ENCODE measurements at places on chromosomes 6 and 20. TPM values are rescaled to one million over a fixed set of nuclear protein-coding genes. Genes with fewer than 3 reads are reported as not detected.

DNA sequence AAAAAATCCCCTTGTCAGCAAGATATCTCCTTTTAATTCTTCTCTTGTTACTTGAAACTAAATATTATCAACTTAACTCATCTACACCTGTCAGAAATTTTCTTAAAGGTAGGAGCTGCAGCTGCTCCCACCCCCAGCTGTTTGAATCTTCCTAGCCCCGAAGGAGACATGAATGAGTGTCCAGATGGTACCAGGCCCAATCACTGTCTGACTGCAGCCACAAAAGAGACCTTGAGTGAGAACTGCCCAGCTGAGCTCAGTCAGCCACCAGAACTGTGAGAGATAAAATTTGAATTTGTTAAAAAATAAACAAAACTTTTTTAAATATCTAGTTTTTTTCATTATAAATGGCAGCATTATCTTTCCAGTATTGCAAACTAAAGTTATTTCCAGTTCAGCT lies 84.7 kb downstream of the PRSS35 start:
- no peaks in the 10 kb centered on the region for H3K4me1 ChIP-seq
- no peaks in the 10 kb centered on the region for H3K36me3 ChIP-seq
- no peak overlapping the region for H3K27ac ChIP-seq

DNA sequence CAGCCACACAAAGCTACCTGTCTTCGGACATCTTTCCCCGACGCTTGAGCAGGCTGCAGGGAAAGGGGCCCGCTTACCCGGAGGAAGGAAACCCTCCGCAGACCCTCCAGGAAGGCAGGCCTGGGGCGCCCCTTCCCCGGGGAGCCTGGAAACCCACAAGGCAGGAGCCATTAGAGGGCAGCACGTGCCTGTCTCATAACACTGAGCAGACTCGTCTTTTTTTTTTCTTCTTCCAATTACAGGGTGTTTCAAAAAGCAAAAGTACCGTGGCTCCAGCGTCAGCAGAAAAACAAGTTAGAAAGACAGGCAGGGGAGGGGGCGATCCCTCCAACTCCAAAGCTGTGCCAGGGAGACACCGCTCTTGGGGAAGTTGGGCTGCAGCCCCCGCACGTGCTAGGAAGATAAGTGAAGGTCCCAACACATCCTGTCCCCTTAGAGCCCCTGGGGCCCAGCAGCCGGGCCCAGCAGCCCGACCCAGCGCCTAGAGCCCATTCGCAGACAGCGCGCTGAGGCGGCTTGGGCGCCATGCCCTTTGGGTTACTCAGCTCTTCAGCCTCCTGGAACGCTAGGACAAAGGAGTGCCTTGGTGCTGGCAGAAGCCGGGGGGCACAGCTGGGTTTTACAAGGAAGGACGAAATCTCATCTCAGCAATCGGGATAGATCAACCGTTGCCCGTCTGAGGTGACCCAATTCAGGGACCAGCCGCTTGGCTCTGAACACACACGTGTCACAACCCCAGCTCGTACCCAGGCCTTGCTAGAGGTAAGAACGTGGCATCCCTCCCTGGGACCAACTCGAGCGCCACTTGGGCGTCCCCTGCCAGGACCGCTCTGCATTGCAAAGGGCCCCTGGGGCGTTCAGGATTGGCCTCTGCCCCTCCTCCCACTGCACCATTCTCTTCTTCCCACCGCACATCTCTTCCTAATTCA lies 136.3 kb downstream of the LY86 start:
- DNase-seq: no peak
- peaks cover 58% of the 10 kb centered on the region for H3K4me1 ChIP-seq
- H3K27me3 ChIP-seq: no peaks in the 10 kb centered on the region
- H3K36me3 ChIP-seq: no peaks in the 10 kb centered on the region

The RGL2 gene
- total RNA-seq: 54.9 TPM

- H3K4me3 ChIP-seq: no peak overlapping the region
- H3K4me1 ChIP-seq: no peaks in the 10 kb centered on the region
- DNase-seq: no peak
Observed at GRCh38 chr6:40992746-40993145, 46.3 kb downstream of the UNC5CL start.

- no peaks in the 10 kb centered on the region for H3K36me3 ChIP-seq
- H3K27ac ChIP-seq: peak overlapping the region; percentile 50
- H3K4me3 ChIP-seq: no peak overlapping the region
Observed at GRCh38 chr20:53935344-53936084, 134.9 kb downstream of the BCAS1 start.

DNA sequence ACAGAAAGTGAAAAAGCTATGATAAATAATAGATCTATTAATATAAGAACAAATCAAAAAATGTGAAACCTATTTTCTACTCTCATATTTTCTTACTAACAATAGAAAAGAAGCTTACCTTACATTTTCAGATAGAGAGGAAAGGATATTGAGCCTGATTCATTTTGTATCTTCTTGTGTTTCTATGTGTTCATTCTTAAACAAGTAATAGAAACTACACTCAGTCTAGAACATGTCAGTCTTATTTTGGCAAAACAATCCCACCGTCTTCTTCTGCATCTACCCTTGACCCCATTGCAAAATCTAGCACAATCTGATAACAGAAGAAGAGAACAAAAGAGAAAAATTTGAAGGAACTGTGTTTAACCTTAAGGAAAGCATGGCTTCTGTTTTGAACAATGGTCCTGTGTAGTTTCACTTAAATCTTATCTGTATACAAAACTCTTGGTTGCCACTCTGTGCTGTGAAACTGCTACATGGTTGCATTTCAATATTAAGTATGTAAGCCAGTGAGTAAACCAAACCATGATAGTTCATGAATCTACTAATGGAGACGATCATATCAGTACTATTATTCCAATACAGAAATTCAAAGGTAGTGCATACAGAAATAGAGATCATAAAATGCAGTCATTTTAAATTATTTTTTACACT lies 69.5 kb upstream of the LGSN start:
- no peaks in the 10 kb centered on the region for H3K4me1 ChIP-seq
- no peaks in the 10 kb centered on the region for H3K27me3 ChIP-seq
- no peaks in the 10 kb centered on the region for H3K36me3 ChIP-seq
- no peak overlapping the region for H3K27ac ChIP-seq

DNA sequence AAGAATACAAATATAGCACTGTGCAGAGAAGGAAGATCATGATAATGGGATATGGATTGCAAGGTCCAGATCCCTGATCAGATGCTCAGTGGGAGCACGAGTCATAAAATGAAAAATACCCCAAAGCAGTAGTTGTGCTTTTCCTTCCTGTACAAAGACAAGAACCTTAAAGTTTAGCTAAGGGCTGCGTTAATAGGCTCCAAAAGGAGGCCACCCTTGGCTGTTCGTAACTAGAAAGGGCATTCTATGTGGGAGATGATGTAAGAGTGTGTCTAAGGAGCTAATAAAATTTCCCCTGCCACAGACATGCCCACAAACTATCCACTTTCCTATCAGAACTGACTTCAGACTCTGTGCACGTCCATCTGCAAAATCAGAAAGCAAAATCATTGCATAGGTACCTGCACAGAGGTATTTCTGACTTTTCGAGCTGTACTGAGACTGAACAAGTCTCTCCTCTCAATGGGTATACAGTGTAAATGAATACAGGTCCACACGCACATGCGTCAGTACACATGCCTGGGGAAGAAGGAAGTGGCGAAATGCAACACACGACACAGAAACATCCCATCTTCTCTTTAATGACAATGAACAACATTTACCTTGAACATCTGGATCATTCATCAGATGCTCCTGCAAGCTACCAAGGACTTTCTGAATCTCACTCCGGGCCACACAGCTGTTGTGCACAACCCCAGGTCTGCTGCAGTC lies 16.9 kb upstream of the ANKRD60 start:
- no peaks in the 10 kb centered on the region for H3K4me1 ChIP-seq
- H3K27ac ChIP-seq: no peak overlapping the region
- H3K4me3 ChIP-seq: no peak overlapping the region
- H3K27me3 ChIP-seq: no peaks in the 10 kb centered on the region
- H3K36me3 ChIP-seq: peaks cover 12% of the 10 kb centered on the region
- DNase-seq: no peak

GRCh38 chr6:110114004-110114403 lies 65.5 kb downstream of the WASF1 start:
- no peak overlapping the region for H3K4me3 ChIP-seq
- no peaks in the 10 kb centered on the region for H3K27me3 ChIP-seq
- no peak for DNase-seq
- H3K36me3 ChIP-seq: no peaks in the 10 kb centered on the region
- no peaks in the 10 kb centered on the region for H3K4me1 ChIP-seq

The UTRN gene
- 148 TPM for total RNA-seq

GRCh38 chr20:36646678-36647077 lies 682 bp upstream of the SLA2 start:
- H3K4me3 ChIP-seq: no peak overlapping the region
- DNase-seq: no peak
- H3K27ac ChIP-seq: no peak overlapping the region
- H3K27me3 ChIP-seq: no peaks in the 10 kb centered on the region
- H3K4me1 ChIP-seq: no peaks in the 10 kb centered on the region

GRCh38 chr6:159945801-159946392 lies 23.0 kb upstream of the IGF2R start:
- H3K27me3 ChIP-seq: no peaks in the 10 kb centered on the region
- H3K27ac ChIP-seq: no peak overlapping the region
- H3K4me3 ChIP-seq: no peak overlapping the region
- DNase-seq: no peak

GRCh38 chr6:53803081-53803860 lies 8.5 kb downstream of the LRRC1 start:
- peaks cover 33% of the 10 kb centered on the region for H3K4me1 ChIP-seq
- no peaks in the 10 kb centered on the region for H3K36me3 ChIP-seq
- H3K27me3 ChIP-seq: no peaks in the 10 kb centered on the region
- no peak overlapping the region for H3K4me3 ChIP-seq
- no peak overlapping the region for H3K27ac ChIP-seq
- DNase-seq: no peak

- DNase-seq: no peak
- no peaks in the 10 kb centered on the region for H3K4me1 ChIP-seq
- H3K36me3 ChIP-seq: no peaks in the 10 kb centered on the region
Observed at GRCh38 chr6:128363020-128363813, 157.2 kb downstream of the PTPRK start.

DNA sequence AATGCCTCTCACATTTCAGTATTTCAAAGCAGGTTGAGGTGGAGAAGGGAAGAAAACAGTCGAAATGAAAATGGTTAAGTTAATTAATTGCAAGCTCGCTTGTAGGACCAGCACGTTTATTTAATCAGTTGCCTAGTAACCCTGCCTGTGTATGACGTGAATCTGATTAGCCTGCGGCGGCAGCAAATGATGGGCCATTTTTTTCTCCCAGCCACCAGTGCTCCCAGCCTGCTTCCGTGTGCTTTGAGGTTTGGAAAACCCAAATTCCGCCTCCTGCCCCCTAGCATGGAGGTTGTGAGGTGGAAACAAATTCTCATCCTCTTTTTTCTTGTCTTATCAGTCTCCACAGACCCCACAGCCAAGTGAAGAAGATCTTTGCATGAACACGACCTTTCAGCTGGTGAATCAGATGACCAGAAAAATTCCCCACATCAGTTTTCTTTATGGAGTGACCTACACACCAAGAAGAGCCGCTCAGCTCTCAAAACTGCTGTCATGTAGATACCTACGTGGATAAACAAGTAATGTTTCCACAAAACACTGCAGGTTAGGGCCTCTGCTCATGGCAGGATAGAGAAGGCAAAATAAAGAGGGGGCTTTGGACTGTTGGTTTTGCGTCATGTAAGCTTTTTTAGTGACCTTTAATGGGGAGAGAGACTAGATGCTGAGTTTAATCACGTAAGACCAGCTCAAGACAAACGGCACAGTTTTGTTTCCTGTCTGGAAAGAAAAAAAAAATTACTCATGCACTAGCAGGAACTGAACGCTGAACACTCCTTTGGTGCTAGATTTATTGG lies 572.9 kb upstream of the NOX3 start:
- no peaks in the 10 kb centered on the region for H3K27me3 ChIP-seq
- no peak overlapping the region for H3K27ac ChIP-seq
- no peak overlapping the region for H3K4me3 ChIP-seq
- DNase-seq: no peak
- H3K4me1 ChIP-seq: no peaks in the 10 kb centered on the region

The PRSS35 gene
- total RNA-seq: not detected

The HTR1E gene
- total RNA-seq: not detected

The LAMA4 gene
- 8.1 TPM for total RNA-seq

DNA sequence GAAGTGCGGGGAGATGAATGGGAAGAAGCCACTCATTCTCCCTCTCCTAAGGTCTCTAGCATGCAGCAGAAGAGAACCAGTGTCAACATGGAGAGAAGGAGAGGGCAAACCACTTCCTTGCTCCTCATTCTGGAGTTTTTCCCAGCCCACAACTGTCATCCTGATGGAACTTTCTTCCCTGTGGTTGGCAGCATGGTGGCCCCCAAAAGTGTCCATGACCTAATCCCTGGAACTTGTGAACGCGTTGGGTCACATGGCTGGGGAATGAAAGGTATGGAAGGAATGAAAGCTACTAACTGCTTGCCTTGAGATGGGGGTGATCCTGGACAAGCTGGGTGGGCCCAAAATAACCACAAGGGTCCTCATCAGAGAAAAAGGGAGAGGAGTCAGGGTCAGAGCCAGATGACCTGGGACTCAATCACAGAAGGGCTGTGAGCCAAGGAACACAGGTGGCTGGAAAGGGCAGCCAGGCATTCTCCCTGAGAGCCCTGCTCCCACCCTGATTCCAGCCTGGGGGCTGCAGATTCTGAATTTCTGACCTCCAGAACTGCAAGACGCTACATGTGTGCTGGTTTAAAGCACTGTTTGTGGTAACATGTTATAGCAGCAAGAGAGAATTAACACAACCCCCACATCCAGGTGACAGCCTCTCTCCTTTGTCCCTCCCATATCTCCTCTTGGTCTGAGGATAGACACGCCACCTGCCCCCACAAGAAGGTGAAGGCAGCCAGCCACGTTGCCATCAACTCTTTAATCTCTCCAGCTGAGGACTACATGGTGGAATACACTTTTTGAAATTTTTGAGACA lies 63.2 kb downstream of the PYGB start:
- H3K27me3 ChIP-seq: no peaks in the 10 kb centered on the region
- H3K36me3 ChIP-seq: no peaks in the 10 kb centered on the region
- H3K4me1 ChIP-seq: peaks cover 30% of the 10 kb centered on the region
- DNase-seq: no peak
- H3K4me3 ChIP-seq: peak overlapping the region; percentile 39
